H1 (cell line): ENCODE measurements at places on chromosomes 5 and 9. TPM values are rescaled to one million over a fixed set of nuclear protein-coding genes. Genes with fewer than 3 reads are reported as not detected.

DNA sequence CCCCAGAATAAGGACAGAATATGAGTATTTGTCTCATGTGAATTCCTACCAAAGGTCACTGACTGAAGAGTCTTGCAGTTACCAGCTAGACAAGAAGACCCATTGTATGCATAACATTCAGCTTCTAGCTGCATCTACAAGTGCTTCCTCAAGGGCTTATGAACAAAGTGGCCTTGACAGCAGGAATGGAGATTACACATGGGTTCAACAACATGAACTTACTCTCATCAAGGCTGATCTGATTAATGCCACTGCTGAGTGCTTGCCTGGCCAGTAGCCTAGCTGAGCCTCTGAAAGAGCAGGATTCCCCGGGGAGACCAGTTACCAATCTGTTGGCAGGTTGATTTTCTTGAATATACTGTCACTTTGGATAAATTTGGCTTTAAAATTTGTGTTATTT is 76.7 kb upstream of the CHD1 start:
- DNase-seq: no peak

GRCh38 chr9:113138760-113139159 is 12.0 kb upstream of the SLC31A2 start:
- no peak for DNase-seq

DNA sequence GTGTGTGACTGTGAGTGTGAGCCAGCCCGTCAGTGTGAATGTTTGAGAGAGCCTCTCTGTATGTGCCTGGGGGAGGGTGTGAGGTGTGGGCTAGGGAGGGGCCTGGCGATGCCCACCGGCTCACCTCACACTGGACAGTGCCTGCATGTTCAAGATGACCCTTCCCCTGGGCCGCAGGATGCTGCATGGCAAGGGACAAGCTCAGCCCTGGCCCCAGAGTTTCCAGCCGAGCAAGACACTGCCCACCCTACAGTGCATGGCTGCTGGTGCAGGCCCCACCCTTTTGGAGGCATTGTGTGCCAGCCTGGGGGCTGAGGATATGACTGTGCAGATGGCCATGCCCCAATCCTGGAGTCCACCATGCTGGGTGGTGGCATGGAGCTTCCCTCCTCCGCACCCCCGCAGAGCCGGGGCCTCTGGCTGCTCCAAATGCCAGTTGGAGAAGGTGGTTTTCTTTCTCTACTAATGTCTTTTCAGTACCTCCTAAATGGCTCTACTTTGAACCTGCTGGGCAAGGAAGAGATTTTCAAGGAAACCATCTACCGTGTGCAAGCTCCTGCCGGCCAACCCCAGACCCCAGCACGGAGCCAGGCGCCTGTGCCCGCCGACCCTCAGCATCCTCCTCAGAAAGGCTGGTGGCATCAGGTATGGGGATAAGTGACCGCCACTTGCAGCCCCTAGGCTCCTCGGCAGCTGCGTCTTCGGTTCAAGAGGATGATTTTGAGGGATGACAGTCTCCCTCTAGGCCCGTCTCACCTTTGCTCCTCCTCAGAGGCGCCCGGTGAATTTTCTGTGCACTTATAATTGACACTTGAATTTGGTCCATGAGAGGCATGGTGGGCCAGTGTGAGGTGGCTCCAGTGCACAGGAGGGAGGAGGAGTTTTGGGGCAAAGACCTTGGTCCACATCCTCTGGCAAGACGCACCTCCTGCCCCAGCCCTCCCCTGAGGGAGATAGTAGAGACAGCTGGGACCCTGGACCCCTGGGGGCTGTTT is 27.7 kb downstream of the FGD3 start:
- DNase-seq: no peak

GRCh38 chr5:79399046-79399445 is 114.9 kb downstream of the HOMER1 start:
- DNase-seq: no peak

Gene POLR3G
- 119 and 149 TPM in 2 replicates for polyA plus RNA-seq

Gene IFNA21
- not detected in 2 replicates for polyA plus RNA-seq

GRCh38 chr5:124995421-124995820 is 249.0 kb upstream of the ZNF608 start:
- no peak for DNase-seq

Gene PCDHB15
- 2.8 and 4.9 TPM in 2 replicates for polyA plus RNA-seq

- no peak for DNase-seq
Measured at GRCh38 chr5:54707841-54708240, 190.3 kb downstream of the SNX18 start.

DNA sequence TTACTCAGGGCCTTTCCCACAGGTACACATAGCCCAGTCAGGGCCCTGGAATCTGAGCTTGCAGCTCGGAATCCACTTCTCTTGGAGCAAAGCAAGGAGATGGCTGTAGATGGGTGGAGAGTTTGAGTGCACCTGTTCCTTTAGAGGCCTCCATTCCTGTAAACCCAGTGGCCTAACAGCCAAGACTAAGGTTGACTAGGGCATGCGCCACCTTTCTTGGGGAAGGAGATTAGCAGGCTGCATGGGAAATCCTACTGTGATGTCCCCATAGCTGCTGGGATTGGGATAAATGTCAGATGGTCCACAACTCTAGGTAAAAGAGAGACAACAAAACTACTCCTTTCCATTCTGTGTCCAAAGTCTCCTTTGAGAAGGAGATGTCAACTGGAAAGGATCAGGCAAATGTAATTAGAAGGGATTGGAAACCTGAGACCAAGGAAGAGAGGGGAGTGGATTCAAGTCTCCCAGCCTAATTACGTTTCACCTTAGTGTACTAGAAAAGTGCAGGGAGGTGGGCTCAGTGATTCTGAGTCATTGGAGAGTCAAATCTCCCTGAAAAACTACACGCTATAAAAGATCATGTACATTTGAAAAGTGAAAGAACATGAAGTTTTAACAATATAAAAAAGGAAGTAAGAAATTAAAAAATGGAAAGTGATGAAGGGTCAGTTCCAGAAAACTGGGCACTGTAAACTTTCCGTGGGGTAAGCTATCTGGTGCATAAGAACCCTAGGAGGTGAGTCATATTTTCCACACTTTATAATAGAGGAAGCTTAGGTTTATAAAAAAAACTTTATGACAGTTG is 104.2 kb downstream of the SEC61B start:
- no peak for DNase-seq

DNA sequence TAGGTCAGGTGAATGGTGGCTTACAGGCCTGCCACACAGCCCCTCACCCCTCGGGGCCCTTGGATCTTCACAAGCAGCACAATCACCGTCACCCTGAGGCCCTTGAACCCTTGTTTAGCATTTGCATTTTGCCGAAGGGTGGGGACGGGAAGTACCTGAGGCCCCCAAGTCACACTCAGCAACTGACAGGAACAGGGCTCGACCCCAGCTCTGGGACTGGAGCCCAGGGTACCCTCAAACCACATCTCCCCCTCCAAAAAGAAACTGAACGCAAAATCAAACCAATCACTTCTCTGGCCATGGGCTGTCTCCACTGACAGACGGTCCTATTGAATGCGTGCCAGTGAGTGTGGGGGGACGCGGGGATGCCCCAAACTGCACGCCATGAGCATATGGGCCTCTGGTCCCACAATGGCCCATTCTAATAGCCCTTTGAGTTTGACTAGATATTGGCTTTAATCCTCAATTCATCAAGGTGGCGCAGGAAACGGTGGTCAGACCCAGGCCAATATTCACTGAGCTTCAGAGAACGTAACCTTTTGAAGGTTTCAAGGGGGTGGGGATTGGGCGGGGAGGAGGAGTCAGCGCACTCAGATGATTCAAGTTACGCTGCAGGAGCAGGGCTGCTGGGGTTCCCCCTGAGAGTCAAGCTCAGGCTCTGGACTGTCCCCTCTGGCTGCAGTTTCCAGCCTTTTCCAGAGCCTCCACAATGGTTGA is 176.0 kb downstream of the DAB2IP start:
- DNase-seq: no peak

Gene C9
- not detected in 2 replicates for polyA plus RNA-seq

- no peak for DNase-seq
Measured at GRCh38 chr9:134385915-134386314, 59.7 kb downstream of the RXRA start.

DNA sequence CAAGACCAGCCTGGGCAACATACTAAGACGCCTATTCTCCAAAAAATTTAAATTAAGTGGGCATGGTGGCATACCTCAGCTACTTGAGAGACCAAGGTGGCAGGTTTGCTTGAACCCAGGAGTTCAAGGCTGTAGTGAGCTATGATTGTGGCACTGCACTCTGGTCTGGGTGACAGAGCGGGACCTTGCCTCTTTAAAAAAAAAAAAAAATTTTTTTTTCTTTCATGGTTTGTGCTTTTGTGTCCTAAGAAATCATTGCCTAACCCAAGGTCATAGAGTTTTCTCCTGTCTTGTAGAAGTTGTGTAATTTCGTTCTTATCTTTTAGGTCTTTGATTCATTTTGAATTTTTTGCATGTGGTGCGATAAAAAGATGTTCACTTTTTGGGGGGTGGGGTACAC is 12.3 kb downstream of the GPBP1 start:
- DNase-seq: no peak

Gene ADAMTS12
- polyA plus RNA-seq: 4.9 and 6.4 TPM in 2 replicates

DNA sequence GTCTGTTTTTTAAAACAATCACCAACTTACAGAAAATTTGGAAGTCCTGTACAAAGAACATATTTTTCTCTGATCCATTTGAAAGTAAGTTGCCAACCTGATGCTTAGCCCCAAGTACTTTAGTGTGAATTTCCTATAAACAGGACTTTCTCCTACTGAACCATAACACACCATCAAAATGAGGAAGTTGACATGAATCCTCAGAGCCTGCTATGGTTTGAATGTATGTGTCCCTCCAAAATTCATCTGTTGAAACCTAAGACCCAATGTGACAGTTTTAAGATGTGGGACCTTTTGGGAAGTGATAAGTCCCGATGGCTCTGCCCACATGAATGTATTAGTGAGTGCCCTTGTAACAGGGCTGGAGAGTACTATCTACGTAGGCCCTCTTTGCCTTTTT is 6.4 kb upstream of the ACOT12 start:
- DNase-seq: no peak

GRCh38 chr9:92512622-92513021 is 23.2 kb downstream of the ECM2 start:
- no peak for DNase-seq

DNA sequence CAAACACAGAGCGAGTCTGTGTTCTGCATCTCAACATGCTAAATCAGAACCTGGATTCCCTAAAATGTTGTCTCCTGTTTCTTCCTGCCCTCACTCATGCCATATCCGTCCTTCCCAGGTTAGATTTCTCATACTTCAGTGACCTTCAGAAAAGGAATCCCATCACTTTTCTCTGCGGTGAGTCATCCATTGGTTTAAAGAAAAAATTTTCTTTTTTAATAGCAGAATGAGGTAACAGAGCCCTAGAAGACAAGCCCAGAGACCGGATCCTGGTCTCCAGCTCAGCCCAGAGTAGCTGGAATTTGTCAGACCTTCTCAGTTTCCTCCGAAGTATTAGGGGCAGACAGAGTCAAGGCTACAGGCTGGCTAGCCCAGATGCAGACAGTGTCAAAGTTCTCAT is 143.2 kb upstream of the DMRT1 start:
- DNase-seq: no peak

- DNase-seq: no peak
Measured at GRCh38 chr5:37709020-37709419, 130.8 kb downstream of the GDNF start.

DNA sequence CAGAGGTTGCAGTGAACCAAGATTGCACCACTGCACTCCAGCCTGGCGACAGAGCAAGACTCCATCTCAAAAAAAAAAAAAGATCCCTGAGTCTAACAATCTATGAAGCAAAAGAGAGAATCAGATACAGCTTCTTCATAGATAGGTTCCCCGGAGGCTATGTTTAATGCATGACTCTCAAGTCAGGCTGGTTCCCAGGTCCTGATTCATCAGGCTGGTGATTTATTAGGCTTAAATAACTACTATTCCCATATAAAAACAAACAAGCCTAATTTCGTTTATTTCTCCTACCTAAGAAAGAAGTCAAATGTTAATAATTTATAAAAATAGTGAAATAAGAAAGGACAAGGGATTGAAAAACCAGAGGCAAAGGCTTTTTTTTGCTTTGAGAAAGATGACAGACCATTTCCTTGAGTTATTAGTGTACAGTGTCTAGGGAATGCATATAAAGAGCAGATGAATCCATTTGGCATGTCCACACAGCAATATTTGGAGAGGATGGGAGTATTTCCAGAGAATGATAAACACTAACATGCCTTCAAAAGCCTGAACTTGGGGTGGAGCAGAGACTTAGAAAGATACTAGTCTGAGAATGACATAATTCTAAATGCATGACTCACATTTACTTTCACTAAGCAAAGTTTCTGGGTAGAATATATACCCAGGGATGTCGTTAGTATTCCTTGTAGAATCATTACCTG is 115.3 kb downstream of the NREP start:
- no peak for DNase-seq

GRCh38 chr5:96628406-96628805 is 33.8 kb upstream of the CAST start:
- DNase-seq: no peak

- no peak for DNase-seq
Measured at GRCh38 chr9:116647515-116647809, 39.6 kb upstream of the TRIM32 start.

Gene CYSRT1
- 6.5 and 7.6 TPM in 2 replicates for polyA plus RNA-seq

- no peak for DNase-seq
Measured at GRCh38 chr5:136425921-136426320, 60.6 kb upstream of the TRPC7 start.

DNA sequence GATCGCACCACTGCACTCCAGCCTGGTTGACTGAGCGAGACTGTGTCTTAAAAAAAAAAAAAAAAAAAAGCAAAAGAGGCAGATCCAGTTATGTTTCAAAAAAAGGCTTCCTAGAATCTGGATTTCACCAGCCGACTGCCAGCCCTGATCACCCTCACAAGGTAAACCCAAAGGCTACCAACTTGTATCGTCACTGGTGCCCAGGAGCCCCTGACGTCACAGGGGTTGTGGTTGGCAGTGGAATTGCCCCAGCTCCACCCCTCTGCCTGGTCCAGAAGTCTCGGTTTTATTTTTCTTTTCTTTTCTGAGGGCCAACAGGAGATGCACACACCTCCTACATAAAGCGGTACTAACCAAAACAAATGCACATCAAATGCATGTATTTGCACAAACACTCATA is 6.0 kb upstream of the LMX1B start:
- no peak for DNase-seq

DNA sequence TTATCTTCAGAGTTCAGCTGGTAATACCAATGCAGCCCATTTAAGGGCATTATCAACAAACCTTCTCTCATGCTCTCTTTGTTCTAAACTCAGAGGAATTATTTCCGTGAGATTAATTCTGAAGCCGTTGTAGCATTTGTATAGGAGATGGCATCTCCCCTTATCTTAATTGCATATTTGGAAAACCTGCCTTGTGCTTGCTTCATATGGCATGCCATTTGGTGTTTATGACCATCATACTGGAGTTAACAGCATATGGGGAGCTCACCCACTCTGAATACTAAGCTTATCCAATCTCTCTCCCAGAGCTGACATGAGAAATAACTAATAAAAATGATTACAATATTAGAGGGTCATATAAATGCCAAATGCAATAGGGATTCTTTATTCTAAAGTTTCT is 243.2 kb downstream of the BRINP1 start:
- DNase-seq: no peak

Gene IQGAP2
- polyA plus RNA-seq: 11.6 and 19.7 TPM in 2 replicates

GRCh38 chr5:32805971-32806638 is 95.0 kb downstream of the NPR3 start:
- no peak for DNase-seq

- DNase-seq: no peak
Measured at GRCh38 chr5:31860726-31861433, 221.9 kb downstream of the PDZD2 start.

GRCh38 chr9:112618385-112619009 is 99.4 kb downstream of the INIP start:
- no peak for DNase-seq
